ENCODE measurements at places on chromosomes 7 and 10. TPM values are rescaled to one million over a fixed set of nuclear protein-coding genes. Genes with fewer than 3 reads are reported as not detected.

GRCh38 chr10:93344691-93345090 is 137.4 kb downstream of the MYOF start:
- no peaks in the 10 kb centered on the region for H3K27me3 ChIP-seq
- no peak overlapping the region for H3K27ac ChIP-seq
- no peak overlapping the region for H3K4me3 ChIP-seq
- H3K4me1 ChIP-seq: no peaks in the 10 kb centered on the region
- peaks cover 2% of the 10 kb centered on the region for H3K36me3 ChIP-seq

DNA sequence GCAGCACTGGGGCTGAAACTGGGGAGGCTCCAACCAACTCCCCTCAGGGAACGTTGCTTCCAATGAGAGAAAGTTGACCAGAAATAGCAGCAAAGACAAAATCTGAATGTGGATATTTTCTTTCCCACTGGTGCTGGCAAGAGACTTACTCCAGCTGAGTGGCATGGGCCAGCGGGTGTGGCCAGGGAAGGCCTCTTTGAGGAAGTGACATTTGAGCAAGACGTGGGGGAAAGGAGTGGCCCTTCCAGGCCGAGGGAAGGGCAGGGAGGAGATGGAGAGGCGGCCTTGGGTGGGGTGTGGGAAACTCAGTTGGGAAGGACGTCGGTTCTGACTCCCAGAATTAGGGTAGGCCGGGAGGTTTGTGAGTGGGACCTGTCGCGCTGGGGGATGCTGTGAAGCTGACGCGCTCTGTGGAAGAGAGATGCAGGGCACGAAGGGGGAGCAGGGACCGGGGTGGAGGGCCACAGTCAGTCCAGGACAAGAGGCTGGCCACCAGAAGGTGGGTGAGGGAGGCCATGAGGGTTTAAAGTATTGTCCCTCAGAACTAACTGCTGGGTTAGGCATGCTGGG is 96.7 kb upstream of the IKZF1 start:
- H3K4me1 ChIP-seq: no peaks in the 10 kb centered on the region
- H3K27ac ChIP-seq: no peak overlapping the region

Gene ACADSB
- 12.4 TPM for polyA plus RNA-seq

GRCh38 chr7:43572516-43573049 is 10.3 kb upstream of the STK17A start:
- H3K27ac ChIP-seq: no peak overlapping the region
- H3K36me3 ChIP-seq: no peaks in the 10 kb centered on the region
- H3K27me3 ChIP-seq: no peaks in the 10 kb centered on the region
- no peaks in the 10 kb centered on the region for H3K4me1 ChIP-seq
- H3K4me3 ChIP-seq: no peak overlapping the region

- DNase-seq: no peak
- H3K27ac ChIP-seq: no peak overlapping the region
- H3K4me3 ChIP-seq: no peak overlapping the region
- no peaks in the 10 kb centered on the region for H3K36me3 ChIP-seq
- no peaks in the 10 kb centered on the region for H3K4me1 ChIP-seq
Measured at GRCh38 chr7:152987656-152988055, 228.1 kb downstream of the ACTR3B start.

- no peaks in the 10 kb centered on the region for H3K4me1 ChIP-seq
- DNase-seq: no peak
- no peaks in the 10 kb centered on the region for H3K36me3 ChIP-seq
- H3K27ac ChIP-seq: no peak overlapping the region
- no peaks in the 10 kb centered on the region for H3K27me3 ChIP-seq
Measured at GRCh38 chr7:71424166-71425035, 292.5 kb downstream of the GALNT17 start.
